CD14-positive monocyte (primary cell): ENCODE measurements at places on chromosomes 13 and 19.

GRCh38 chr19:45070861-45071544, 5.3 kb downstream of the ZNF296 start:
- no peak for DNase-seq

GRCh38 chr19:23762884-23763711, 4.4 kb upstream of the ZNF681 start:
- no peak for DNase-seq

DNA sequence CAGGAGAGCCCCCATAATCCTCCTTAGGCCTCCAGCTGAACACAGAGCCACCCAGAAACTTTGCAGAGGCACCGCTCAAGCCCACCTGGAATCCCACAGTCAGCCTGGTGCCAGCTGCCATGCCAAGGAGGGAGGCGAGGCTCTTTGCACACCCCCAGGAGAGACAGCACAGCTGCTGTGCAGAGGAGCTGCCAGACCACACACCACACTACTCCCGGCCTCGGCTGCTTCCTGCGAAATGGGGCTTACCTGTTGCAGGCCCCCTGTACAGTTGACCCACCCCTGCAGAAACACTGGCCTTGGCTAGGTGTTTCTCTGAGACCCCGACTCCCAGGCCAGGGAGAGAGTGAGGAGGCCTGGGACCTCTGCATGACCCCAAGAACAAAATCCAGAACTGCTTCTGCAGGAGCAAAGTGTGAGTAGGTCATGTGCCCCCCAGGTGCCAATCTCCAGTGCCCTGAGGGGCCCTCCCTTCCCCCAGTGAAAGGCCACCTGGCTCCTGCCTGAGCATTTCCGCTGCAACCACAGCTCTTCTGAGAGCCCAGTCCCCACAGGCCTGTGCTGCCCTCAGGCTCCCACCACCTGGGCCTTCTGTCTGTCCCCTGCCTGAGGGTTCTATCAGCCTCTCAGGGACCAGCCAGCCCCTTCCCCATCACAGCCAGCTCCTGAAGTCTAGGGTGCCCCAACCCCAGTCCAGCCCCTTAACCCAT, 580.4 kb downstream of the UQCRFS1 start:
- no peak for DNase-seq

GRCh38 chr19:53898636-53899341, 10.3 kb upstream of the CACNG7 start:
- no peak for DNase-seq

- peak; percentile 3 for DNase-seq
These were observed 69.1 kb downstream of the RBM26 start for GRCh38 chr13:79336966-79337365.

GRCh38 chr19:57546513-57546912, 13.2 kb downstream of the ZNF550 start:
- DNase-seq = no peak

GRCh38 chr13:79990048-79990447, 350.9 kb downstream of the SPRY2 start:
- no peak for DNase-seq

- no peak for DNase-seq
These were observed 2.3 kb upstream of the ILF3 start for GRCh38 chr19:10651851-10652250.

- no peak for DNase-seq
These were observed 53.0 kb downstream of the GGACT start for GRCh38 chr13:100535426-100536135.
